Right renal cortex interstitium (tissue), 3 donors: ENCODE measurements at places on chromosomes 6 and 20. TPM values are rescaled to one million over a fixed set of nuclear protein-coding genes. Genes with fewer than 3 reads are reported as not detected.

DNA sequence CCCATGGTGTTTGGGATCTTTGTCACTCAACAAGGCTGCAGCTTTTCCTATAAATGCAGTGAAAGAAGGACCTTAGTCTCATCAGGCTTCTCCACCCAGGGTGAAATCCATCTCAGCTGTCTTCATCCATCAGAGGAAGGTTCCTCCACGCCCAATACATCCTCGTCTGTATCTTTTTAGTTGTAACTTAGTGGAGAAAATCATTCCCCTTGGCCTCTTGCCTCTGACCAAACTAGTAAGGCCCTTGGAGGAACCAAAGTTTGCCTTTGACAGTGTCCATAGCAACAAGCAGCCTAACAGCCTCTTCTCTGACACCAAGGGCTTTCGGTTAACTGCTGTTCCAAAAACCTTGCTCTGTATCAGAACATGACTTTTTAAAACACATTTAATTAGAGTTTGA lies 230.3 kb upstream of the ECI2 start:
- no peak for DNase-seq

GRCh38 chr6:38234141-38234540 lies 405.6 kb downstream of the BTBD9 start:
- no peak for DNase-seq

ABHD16B gene
- not detected for polyA plus RNA-seq

KIAA0408 gene
- 5.8 TPM for polyA plus RNA-seq

DNA sequence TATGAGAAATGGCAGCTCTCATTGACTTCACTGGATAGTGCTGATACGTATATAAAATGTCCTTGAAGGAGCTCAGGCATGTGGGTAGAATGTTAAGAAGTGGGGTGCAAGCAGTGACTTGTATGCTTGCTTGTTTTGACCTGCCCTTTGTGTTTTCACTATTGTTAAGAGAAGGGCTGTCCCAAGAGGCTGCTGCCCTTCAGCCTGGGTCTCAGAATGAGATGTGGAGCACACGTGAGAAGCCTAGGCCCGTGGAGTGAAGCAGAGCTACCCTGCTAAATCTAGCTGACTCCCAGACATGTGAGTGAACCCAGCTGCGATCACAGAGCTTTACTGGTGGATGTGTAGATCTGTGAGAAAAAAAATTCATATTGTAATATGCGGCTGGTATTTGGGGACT lies 305.3 kb upstream of the RGS17 start:
- no peak for DNase-seq

DNA sequence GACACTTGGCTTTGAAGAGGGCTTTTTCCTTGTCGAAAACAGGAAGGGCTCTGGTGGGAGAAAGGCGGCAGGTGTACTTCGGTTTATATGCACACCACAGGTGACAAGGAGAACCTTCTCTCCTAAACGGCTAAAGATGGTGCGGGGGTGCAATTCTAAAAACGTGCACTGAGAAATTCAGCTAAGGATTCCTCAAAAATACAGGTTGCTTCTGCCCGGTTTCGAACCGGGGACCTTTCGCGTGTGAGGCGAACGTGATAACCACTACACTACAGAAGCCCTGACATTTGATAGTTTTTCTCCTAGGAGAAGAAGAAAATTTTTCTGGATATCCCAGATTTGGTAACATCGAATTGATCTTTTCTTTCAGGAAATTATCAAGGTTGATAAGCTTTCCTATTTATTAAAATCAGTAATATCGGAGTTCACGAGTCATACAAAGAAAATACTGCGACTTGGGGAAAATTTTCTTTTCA lies 32.0 kb downstream of the POM121L2 start:
- DNase-seq = no peak
